ENCODE measurements at places on chromosomes 4 and X.
A peak's percentile ranks its signal among the peaks of the same experiment; 100 is the strongest.

DNA sequence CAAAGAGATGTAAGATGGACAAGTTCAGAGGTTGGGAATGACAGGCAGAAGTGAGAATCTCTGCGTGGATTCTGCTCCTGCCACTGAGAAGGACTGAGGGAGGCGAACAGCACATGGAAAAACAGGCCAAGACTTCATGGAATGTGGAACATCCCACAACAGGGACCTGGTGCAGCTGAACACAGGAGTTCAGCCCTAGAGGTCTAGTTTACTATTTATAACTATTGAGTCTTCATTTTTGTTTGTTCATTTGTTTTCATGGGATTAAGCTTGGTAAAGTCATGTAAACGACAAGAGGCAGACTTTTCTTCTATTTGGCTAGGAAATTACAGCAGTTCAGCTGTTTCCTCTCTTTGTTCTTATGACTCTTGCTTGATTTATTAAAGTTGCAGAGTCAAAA, 234.5 kb downstream of the MAML3 start:
- no peak for DNase-seq
- H3K36me3 ChIP-seq = no peaks in the 10 kb centered on the region
- no peak overlapping the region for H3K4me3 ChIP-seq
- no peaks in the 10 kb centered on the region for H3K27me3 ChIP-seq
- H3K27ac ChIP-seq = no peak overlapping the region

DNA sequence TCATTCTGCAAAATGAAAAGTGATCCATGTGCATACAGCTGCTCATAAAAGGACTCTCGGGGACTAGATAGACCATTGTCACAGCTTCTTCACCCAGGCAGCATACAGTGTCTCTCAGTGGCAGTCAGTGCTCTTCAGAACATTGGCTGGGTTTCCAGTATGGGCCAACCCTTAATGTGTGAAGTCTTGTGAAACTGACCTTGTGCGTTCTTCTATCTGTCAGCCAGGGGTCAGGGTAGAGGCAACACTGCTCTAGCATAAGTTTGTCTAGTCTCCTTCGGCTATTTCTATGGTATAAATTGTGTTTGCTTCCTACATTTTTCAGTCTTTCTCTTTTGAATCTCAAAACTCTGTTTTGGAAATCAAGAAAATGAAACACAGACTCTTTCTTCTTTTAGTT, 37.0 kb upstream of the SMIM31 start:
- no peak overlapping the region for H3K4me3 ChIP-seq
- H3K4me1 ChIP-seq = no peaks in the 10 kb centered on the region
- H3K36me3 ChIP-seq = no peaks in the 10 kb centered on the region
- H3K27ac ChIP-seq = no peak overlapping the region

GRCh38 chrX:41407816-41408215, 39.3 kb upstream of the NYX start:
- no peak overlapping the region for H3K27ac ChIP-seq
- H3K4me3 ChIP-seq = no peak overlapping the region
- no peak for DNase-seq
- no peaks in the 10 kb centered on the region for H3K27me3 ChIP-seq
- H3K4me1 ChIP-seq = no peaks in the 10 kb centered on the region

DNA sequence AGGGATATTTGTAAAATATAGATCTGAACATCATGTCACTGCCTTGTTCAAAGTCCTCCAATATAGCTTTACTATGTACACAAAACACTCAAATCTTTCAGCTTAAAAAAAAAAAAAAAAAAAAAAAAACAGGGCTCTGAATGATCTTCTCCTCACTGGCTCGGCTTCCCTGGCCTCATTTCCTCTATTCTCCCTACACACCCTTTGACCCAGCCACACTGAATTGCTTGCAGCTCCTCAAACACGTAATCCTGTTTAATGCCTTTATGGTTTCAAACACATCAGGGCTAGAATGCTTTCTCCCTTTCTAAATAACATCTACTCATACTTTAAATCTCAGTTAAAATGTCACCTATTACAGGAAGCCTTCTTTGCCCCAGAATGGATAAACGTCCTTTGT, 60.8 kb downstream of the MTMR8 start:
- H3K4me3 ChIP-seq = no peak overlapping the region
- no peaks in the 10 kb centered on the region for H3K36me3 ChIP-seq
- H3K27ac ChIP-seq = no peak overlapping the region
- H3K4me1 ChIP-seq = no peaks in the 10 kb centered on the region
- no peak for DNase-seq

- no peaks in the 10 kb centered on the region for H3K27me3 ChIP-seq
- no peak for DNase-seq
- no peak overlapping the region for H3K4me3 ChIP-seq
- H3K27ac ChIP-seq = no peak overlapping the region
Measured at GRCh38 chr4:7233601-7234000, 41.3 kb downstream of the SORCS2 start.

- H3K4me1 ChIP-seq = no peaks in the 10 kb centered on the region
- no peaks in the 10 kb centered on the region for H3K27me3 ChIP-seq
- no peak overlapping the region for H3K4me3 ChIP-seq
- H3K27ac ChIP-seq = no peak overlapping the region
- H3K36me3 ChIP-seq = no peaks in the 10 kb centered on the region
Measured at GRCh38 chrX:112837531-112837930, 3.1 kb downstream of the AMOT start.

DNA sequence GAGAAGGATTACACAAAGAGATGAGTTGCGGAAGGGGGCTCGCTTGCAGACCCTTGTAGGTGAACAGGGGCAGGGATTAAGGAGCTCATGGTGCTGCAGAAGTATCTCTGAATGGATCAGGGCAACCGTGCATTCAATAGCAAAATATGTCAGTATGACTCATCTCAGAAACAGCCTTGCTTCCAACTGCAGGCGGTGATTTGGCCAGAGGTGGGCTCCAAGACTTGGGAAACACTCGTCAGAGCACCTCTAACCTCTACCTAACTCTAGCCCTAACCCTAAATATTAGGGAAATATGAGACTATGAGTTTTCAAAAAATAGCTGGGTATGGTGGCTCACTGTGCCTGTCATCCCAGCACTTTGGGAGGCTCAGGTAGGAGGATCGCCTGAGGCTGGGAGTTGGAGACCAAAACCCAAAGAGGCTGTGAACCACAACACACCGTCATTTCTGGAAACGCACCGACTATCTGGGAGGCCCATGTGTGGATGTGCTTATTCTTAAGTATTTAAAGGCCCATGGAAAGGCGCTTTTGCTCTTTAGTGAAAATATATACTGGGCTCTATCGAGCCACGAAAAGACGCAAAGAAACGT, 102.6 kb downstream of the DHRSX start:
- no peak for DNase-seq
- H3K27me3 ChIP-seq = no peaks in the 10 kb centered on the region
- no peaks in the 10 kb centered on the region for H3K36me3 ChIP-seq

GRCh38 chrX:151476604-151477303, 79.7 kb downstream of the VMA21 start:
- H3K4me3 ChIP-seq = no peak overlapping the region
- H3K36me3 ChIP-seq = no peaks in the 10 kb centered on the region
- no peaks in the 10 kb centered on the region for H3K4me1 ChIP-seq
- no peaks in the 10 kb centered on the region for H3K27me3 ChIP-seq
- no peak overlapping the region for H3K27ac ChIP-seq

- no peak overlapping the region for H3K27ac ChIP-seq
- H3K4me3 ChIP-seq = no peak overlapping the region
- no peaks in the 10 kb centered on the region for H3K36me3 ChIP-seq
- H3K4me1 ChIP-seq = no peaks in the 10 kb centered on the region
- DNase-seq = no peak
Measured at GRCh38 chrX:103556963-103557612, 28.2 kb upstream of the TCEAL4 start.

DNA sequence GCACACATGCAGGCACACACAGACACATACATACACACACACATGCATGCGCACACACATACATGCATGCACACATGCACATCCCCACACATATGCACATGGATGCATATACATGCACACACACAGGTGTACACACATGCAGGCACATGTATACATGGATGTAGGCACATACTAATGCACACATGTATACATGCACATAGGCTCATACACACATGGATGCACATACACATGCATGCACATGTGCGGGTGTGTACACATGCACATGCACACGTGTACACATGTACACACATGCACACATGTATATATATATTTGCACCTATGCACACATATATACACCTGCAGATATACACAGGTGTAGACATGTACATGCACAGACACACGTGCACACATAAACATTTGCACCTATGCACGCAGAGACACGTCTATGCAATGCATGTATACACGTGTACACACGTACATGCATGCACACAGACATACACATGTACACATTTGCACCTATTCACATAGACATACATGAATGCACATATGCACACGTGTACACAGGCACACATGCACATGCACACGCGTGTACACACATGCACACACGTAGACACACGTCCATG, 4.0 kb downstream of the PLCXD1 start:
- H3K4me3 ChIP-seq = no peak overlapping the region
- H3K27ac ChIP-seq = no peak overlapping the region
- DNase-seq = no peak
- no peaks in the 10 kb centered on the region for H3K27me3 ChIP-seq

- H3K27ac ChIP-seq = no peak overlapping the region
- no peaks in the 10 kb centered on the region for H3K36me3 ChIP-seq
- H3K4me1 ChIP-seq = no peaks in the 10 kb centered on the region
- no peaks in the 10 kb centered on the region for H3K27me3 ChIP-seq
- no peak overlapping the region for H3K4me3 ChIP-seq
Measured at GRCh38 chr4:31737419-31737818, 1017.2 kb downstream of the PCDH7 start.

- H3K4me3 ChIP-seq = no peak overlapping the region
- no peaks in the 10 kb centered on the region for H3K4me1 ChIP-seq
- no peak for DNase-seq
- no peak overlapping the region for H3K27ac ChIP-seq
- H3K27me3 ChIP-seq = no peaks in the 10 kb centered on the region
Measured at GRCh38 chrX:29470030-29470429, 745.3 kb upstream of the MAGEB2 start.

DNA sequence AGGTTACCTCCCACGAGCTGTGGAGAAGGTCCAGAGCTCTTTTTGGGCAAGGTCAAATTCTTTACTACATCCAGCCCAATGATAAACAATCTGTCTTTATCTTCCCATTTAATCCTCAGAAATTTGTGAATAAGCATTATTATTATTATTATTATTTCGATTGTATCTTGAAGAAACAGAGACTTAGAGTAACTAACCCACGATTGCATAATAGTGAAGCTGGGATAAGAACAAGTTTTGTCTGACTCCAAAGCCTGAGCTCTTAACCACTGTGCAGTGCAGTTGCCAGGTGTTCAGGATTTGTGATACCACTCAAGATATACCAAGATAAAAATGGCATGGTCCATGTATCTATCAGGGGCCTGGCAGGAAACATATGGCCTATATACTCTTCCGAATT, 166.5 kb upstream of the LDB2 start:
- DNase-seq = no peak
- no peak overlapping the region for H3K27ac ChIP-seq
- H3K4me1 ChIP-seq = peaks cover 16% of the 10 kb centered on the region
- no peak overlapping the region for H3K4me3 ChIP-seq

- no peak overlapping the region for H3K4me3 ChIP-seq
- no peak for DNase-seq
- H3K27ac ChIP-seq = no peak overlapping the region
- no peaks in the 10 kb centered on the region for H3K36me3 ChIP-seq
- H3K27me3 ChIP-seq = no peaks in the 10 kb centered on the region
Measured at GRCh38 chr4:154389148-154389547, 102.5 kb downstream of the DCHS2 start.

- no peaks in the 10 kb centered on the region for H3K27me3 ChIP-seq
- DNase-seq = no peak
- H3K27ac ChIP-seq = no peak overlapping the region
- H3K4me1 ChIP-seq = no peaks in the 10 kb centered on the region
- H3K4me3 ChIP-seq = no peak overlapping the region
Measured at GRCh38 chrX:5399403-5399802, 829.3 kb downstream of the NLGN4X start.

GRCh38 chr4:41512596-41512995, 25.4 kb upstream of the LIMCH1 start:
- no peaks in the 10 kb centered on the region for H3K27me3 ChIP-seq
- no peak for DNase-seq
- H3K27ac ChIP-seq = peak overlapping the region; percentile 58

DNA sequence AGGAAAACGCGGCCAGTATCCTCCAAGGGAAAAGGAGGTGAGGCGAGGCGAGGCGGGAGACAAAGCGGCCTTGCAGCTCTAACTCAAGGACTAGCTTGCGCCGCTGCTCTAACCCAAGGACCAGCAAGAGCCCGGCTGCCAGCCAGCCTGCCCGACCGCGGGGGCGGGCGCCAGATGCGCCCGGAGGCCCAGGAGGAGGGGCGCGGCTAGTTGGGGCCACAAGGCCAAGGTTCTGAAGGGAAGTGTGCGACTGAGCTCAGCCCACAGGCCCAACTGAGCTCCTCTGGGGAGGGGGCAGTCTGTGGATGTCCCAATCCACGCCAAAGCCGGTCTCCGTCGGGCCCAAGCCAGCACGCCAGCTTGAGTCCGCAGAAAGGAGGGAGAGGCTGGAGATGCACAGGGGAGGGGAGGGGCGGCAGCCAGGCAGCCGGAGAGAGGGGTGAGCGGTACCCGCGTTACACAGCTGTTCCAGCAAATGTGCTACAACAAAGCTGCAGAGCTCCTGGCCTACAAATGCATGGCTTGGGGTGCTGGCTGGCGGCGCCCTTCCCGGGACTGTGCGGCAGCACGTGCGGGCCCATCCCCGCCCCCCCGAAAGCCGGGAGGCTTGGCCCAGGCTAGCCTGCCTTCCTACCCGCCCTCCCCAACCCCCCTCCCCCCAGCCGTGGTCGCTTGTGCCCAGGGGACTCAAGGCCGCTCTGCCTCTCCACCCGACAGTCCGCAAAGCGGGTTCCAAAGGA, 637 bp downstream of the AMER1 start:
- H3K4me3 ChIP-seq = peak overlapping the region; percentile 77
- no peaks in the 10 kb centered on the region for H3K36me3 ChIP-seq
- peak overlapping the region; percentile 64 for H3K27ac ChIP-seq

DNA sequence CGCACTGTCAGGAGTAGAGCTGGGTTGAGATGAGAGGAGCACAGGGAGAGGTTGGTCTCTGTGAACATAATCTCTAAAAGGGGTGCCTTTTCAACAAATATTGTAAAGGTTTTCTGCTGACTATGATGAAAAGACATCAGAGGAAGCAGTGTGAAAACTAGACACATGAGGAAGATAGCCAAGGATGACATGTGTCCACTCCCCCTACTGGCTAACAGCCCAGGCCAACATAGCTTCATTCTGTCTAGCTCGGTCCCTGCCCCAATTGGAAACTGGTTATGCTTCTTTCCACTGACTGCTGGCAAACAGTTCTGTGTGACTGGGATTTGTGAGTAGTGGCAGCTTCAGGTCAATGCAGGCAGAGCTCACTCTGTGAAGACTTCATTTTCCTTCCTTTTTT, 115.4 kb upstream of the ESX1 start:
- no peaks in the 10 kb centered on the region for H3K4me1 ChIP-seq
- DNase-seq = no peak
- H3K4me3 ChIP-seq = no peak overlapping the region
- no peaks in the 10 kb centered on the region for H3K27me3 ChIP-seq
- no peak overlapping the region for H3K27ac ChIP-seq

All from RWPE2 (cell line).